ENCODE measurements at places on chromosomes 2 and 18.
A peak's percentile ranks its signal among the peaks of the same experiment; 100 is the strongest.

- DNase-seq, result no peak
Measured at GRCh38 chr2:53087874-53088461, 679.6 kb upstream of the CHAC2 start.

- no peak for DNase-seq
Measured at GRCh38 chr18:42229211-42230210, 274.5 kb downstream of the PIK3C3 start.

DNA sequence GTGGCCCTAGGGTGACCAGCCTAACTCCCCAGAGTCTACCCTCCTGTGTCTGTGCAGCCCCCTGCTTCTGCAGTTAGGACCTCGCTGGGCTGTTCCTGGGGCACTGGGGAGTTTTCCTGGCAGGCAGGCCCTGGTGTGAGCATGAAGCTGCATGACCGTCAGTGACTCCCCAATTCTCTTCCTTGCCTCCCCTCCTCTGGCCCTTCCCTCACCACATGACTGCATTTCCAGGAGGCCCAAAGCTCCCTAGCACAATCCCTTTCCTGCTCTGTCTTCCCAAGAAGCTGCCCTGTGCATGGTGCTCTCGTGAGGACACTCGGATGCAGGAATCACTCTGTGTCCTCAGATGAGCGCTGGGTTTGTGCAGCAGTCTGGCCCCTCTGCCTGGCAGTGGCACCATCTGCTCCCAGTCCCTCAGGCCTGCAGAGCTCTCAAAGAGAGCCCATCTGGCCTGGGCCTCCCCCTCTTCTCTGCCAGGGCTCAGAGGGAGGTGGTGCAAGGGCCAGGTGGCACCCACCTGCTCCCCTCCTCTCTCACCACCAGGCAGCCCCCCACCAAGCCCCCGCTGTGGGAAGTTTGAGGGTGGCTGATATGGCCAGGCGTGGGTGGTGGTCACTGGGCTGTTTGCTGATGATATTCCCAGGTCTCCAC, 125.6 kb upstream of the HS6ST1 start:
- no peak for DNase-seq

- no peak for DNase-seq
Measured at GRCh38 chr2:206876216-206876860, 63.0 kb upstream of the CPO start.

- DNase-seq, result no peak
Measured at GRCh38 chr2:65003037-65003436, 13.8 kb downstream of the SLC1A4 start.

GRCh38 chr2:45470531-45470930, 140.5 kb downstream of the SRBD1 start:
- peak; percentile 20 for DNase-seq

GRCh38 chr2:84861539-84861938, 19.3 kb downstream of the TRABD2A start:
- DNase-seq, result no peak

- no peak for DNase-seq
Measured at GRCh38 chr2:100818606-100819369, 1.2 kb upstream of the NPAS2 start.

DNA sequence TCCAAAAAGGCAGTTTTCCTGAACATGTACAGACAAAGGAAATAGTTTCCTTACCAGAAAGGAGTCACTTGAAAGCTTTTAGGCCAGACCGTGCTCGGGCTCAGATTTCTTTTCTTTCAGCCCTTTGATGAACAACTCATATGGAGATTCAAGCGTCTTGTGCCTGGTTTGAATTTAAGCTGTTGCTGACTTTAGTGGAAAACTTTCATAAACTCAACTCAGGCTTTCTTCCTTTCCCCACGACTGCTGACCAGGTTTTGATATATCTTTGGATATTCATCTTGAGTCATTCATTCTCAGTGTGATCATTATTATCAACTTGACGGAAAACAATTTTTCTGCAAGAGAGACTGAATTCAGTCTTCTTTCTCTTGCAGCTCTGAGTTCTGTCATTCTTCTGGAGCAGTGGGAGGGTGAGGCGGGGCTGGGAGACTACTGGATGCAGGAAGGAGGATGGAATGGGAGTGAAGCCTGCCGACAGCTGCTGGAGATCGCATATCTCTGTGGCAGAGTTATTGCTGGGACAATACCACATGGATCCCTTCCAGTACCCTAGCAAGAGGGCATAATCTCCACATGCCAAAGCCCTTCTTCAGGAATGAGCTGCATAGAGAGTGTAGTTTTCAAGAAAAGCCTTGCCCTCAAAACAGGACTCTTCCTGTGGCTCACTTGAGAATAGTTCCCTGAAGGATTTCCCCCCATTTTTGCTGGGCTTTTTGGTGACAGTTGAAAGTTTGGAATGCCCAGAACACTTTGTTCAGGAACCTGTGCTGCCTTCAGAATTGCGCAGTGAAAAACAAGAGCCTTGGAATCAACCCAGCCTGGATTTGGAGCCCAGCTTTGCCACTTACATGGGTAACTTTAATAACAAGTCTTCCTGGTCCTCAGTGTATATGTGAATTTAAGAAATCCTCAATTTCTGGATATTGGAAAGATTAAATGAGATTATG, 364.4 kb downstream of the ZNF521 start:
- no peak for DNase-seq

DNA sequence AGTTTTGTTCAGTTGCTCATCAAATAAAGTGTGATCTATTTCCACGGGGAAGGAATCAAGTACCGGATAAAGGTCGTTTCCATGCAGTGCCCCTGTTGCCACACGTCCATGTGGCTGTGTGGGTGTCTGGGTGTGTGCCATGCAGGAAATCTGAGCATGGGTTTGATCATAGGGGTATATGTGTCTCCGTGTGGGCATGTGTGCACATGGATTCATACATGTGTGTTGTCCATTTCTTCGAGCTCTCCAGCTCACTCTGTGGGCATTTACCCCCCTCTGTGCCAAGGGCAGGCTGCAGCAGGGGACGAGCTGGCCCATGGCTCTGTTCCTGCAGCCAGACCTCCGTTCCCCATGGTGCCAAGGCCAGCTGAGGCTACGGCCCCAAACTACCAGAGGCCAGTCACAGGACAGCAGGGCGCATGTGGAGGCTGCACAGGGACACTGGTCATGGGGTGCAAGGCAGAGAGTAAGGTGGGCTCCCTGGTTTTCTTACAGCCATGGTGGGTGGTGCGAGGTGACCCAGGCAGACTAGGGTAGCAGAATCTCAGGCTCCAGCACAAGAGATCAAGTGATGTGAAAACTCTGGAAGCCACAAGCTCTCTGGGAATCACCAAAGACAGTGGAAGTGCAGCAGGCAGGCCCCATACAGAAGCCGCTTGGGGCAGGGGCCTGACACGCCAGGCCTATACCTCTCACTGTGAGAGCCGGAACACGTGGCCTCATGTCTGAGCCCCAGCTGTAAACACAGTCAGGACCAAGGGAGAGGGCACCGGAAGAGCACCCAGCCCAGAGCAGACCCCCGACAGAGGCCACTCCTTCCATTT, 66.4 kb upstream of the RAB6C start:
- no peak for DNase-seq

All from NCI-H2081 (cell line).